ENCODE measurements at places on chromosomes 6 and 20.

- H3K27me3 ChIP-seq: no peaks in the 10 kb centered on the region
- no peak overlapping the region for H3K27ac ChIP-seq
- no peak for DNase-seq
- H3K4me3 ChIP-seq: no peak overlapping the region
These were observed 60.8 kb downstream of the LAMA4 start for GRCh38 chr6:112193535-112194051.

DNA sequence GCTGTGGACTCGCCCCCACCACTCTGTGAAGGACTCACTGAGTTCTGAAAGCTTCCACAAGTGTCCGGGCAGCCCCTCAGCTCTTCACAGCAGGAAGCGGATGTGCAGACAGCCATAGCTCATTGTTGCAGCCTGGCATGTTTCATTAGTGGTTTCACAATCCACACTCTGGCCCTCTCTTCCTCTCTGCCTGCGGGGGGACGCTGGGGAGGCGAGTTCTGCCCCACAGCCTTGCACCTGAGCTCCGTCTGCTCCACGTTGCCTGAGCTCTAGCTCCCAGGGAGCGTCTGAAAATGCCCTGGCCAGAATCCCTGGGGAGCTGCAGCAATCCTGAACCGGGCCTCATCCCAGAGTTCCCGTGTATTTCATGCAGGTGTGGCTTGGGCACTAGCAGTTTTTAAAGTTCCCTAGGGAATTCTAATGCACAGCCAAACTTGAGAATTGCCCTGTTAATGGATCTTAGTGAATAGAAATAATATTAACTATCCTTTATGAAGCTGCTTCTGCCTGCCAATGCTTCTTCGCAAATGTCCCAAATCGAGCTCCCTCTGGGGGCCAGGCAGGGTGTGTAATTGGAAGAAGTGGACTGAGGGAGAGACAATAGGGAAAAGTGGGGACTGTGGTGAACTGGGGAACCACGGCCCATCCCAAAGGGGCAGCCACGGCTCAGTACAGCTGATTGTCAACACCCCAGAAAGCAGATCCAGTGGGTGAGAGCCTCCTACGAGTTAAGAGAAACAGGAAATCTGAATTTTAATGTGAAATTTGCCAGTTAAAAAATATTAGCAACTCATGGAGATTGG, 51.5 kb downstream of the CTCFL start:
- no peak overlapping the region for H3K27ac ChIP-seq
- no peak overlapping the region for H3K4me3 ChIP-seq
- peak; percentile 79 for DNase-seq
- H3K4me1 ChIP-seq: peaks cover 4% of the 10 kb centered on the region

- no peaks in the 10 kb centered on the region for H3K27me3 ChIP-seq
- DNase-seq: no peak
- H3K27ac ChIP-seq: no peak overlapping the region
These were observed 641 bp downstream of the DBNDD2 start for GRCh38 chr20:45408646-45409213.

DNA sequence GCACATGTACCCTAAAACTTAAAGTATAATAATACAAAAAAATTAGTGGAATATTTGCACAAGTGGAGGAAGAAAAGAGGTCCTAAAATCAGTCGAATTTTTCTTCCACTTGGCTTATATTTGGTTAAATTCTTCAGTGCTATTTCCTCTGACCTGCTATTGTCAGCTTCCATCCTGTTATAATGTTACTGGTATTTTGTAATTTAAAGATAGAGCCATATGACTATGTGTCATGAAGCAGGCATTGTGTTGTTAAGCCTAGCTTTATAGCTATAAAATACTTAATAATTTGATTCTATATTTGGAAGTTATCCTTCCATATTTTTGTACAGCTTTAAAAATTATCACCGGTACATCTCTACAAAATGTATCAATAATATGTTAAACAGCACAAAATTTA, 455.9 kb upstream of the MARCKS start:
- H3K36me3 ChIP-seq: no peaks in the 10 kb centered on the region
- no peaks in the 10 kb centered on the region for H3K27me3 ChIP-seq
- no peak overlapping the region for H3K27ac ChIP-seq
- no peaks in the 10 kb centered on the region for H3K4me1 ChIP-seq
- no peak for DNase-seq

DNA sequence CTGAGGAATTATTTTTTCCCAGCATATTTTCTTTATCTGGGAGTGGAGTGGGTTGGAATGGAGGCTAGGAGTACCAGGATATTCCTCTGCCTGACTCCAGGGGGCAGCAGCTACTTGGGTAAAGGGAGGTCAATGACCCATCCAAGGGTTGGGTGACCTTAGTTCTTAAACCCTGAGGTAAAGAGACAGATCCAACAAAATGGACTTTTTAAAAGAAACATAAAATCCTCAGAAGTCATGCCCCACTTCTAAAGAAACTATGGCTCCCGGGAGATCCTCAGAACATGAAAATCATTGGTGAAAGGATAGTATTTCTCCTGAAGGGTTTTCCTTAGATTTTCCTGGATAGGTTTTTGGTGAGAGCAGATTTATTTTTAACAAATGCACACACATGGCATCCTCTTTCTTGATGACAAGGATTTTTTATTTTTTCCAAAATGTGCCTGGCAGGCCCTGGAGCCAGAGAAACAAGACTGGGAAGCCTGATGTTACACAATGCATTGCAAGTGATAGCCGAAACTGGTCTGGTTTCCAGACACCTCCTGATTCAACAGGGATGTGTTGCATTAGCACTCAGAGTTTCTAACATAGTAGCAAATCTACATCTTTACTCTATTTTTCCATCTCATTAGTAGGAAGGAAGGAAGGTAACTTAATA, 240.9 kb upstream of the BTBD3 start:
- peak; percentile 28 for DNase-seq
- no peaks in the 10 kb centered on the region for H3K36me3 ChIP-seq
- no peaks in the 10 kb centered on the region for H3K4me1 ChIP-seq
- no peak overlapping the region for H3K27ac ChIP-seq
